ENCODE measurements at places on chromosomes 11 and 22. TPM values are rescaled to one million over a fixed set of nuclear protein-coding genes. Genes with fewer than 3 reads are reported as not detected.

DNA sequence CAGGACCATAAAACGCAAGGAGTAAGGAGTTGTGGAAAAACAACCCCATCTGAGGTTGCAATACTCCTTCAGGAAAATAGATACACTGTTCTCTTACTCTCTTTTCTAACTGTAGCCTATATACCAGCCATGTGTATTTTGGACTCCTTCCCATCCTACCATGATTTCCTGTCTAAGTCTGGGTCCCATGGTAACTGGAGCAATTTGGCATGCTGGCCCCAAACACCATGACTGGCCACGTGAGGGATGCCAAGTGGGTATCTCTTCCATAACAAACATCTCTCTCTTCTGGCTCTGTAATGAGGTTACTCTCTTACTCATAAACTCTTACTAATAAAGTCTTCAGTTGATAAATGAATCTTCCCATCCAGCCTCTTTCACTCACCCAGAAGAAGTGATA is 26.5 kb downstream of the ABTB2 start:
- no peaks in the 10 kb centered on the region for H3K36me3 ChIP-seq
- no peak overlapping the region for H3K4me3 ChIP-seq
- H3K27ac ChIP-seq, result no peak overlapping the region
- no peak for DNase-seq
- peaks cover 28% of the 10 kb centered on the region for H3K4me1 ChIP-seq

DNA sequence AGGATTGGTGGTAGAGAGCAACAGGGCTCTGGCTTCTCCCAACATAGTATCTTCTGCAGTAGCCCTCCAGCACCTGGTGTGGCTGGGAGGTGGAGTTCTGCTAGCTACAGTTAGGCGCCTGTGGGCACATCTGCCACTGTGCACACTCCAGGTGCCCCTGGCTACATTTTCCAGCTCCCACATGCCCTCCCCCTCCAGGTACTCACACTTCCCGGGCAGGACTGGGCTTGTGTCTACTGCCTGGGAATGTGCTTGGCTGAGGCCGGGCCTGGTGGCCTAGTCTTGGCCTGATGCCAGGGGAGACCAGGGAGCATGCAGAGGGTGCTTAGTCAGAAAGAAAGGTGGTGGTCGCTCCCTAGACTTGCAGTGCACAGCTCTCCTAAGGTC is 15.8 kb downstream of the PHLDB1 start:
- peaks cover 25% of the 10 kb centered on the region for H3K4me1 ChIP-seq
- DNase-seq, result no peak
- peaks cover 3% of the 10 kb centered on the region for H3K36me3 ChIP-seq
- no peak overlapping the region for H3K27ac ChIP-seq
- H3K4me3 ChIP-seq, result no peak overlapping the region

DNA sequence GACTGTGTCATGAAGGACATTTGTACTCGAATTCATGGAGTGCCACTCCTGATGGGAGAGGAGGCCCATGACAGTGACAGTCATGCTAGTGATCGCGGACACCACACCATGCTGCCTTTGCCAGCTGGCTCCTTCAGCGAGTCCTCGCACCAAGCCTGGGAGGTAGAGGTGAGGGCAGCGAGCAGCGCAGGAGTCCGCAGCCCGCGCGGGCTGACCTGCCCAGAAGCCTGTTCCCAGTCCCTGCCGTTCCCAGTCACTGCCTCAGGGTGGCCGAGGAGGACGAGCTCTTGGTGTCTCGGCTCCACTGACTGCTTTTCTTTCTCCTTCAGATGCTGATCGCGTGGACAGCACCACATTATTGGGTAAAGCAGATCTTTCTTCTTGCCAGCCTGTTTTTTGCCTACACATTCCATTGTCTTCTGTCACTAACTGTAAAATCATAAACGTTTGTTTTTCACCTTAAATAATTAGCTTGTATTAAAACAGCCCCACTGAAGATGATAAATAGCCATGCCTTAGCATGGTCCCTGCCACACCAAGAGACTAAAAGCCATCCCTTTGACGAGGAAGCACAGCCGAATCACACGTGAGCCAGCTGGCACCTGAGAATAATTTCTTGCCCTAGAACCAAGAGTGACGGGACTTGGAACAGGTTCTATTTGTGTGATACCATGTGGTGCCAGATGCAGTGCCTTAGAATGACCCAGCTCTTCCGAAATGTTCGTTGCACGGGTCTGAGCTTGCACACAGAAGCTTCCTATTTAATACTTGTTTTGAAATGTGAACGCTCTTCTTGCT is 25.5 kb downstream of the FAM118A start:
- H3K4me3 ChIP-seq, result no peak overlapping the region
- DNase-seq, result no peak
- no peak overlapping the region for H3K27ac ChIP-seq

- H3K27ac ChIP-seq, result no peak overlapping the region
- no peaks in the 10 kb centered on the region for H3K27me3 ChIP-seq
- no peak overlapping the region for H3K4me3 ChIP-seq
- DNase-seq, result no peak
- no peaks in the 10 kb centered on the region for H3K36me3 ChIP-seq
Measured at GRCh38 chr22:40512426-40513136, 123.9 kb downstream of the MRTFA start.

DNA sequence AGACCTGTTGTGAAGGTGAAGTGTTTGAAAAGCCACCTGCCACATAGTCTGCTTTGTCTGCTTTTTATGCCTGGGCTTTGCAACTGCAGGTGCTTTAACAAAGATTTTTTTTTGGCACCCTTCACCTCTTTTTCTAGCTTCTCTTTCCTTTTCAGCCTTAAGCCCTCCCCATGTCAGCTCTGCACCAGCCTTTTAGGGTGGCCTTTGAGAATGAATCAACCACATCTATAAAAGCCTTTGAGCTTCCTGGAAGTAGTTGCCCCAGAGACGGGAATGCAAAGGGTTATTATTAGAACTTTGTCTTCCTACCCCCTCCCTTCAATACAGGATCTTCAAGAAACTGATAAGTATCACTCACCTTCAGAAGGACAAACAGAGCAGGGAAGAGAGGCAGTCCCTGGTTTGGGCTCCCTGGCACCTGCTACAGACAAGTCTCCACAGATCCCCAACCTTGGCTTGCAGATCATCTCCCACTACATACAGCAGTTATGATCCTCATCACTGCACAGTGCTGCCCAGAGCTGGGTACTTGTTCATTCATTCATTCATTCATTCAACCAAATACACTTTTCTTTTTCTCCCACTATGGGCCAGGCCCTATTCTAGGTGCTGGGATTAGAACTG is 8.0 kb downstream of the PVALB start:
- H3K4me1 ChIP-seq, result no peaks in the 10 kb centered on the region
- no peaks in the 10 kb centered on the region for H3K36me3 ChIP-seq

DNA sequence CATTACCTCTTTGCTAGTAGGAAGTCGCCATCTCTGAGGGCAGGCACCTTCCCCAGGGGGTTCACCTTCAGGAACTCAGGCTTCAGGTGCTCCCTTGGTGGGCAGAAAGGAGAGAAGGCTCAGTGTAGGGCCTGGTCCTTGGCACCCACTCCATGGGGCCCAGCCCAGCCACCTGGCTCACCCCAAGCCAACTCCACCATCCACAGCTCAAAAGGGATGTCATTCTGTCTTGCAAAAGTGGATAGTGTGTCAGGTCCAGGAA is 2.7 kb upstream of the GSTT4 start:
- no peak for DNase-seq
- no peak overlapping the region for H3K4me3 ChIP-seq
- peaks cover 19% of the 10 kb centered on the region for H3K4me1 ChIP-seq
- H3K36me3 ChIP-seq, result no peaks in the 10 kb centered on the region
- H3K27ac ChIP-seq, result no peak overlapping the region
- H3K27me3 ChIP-seq, result peaks cover 3% of the 10 kb centered on the region

- no peak overlapping the region for H3K27ac ChIP-seq
- no peak overlapping the region for H3K4me3 ChIP-seq
- DNase-seq, result no peak
Measured at GRCh38 chr22:28043266-28043665, 124.2 kb upstream of the PITPNB start.

DNA sequence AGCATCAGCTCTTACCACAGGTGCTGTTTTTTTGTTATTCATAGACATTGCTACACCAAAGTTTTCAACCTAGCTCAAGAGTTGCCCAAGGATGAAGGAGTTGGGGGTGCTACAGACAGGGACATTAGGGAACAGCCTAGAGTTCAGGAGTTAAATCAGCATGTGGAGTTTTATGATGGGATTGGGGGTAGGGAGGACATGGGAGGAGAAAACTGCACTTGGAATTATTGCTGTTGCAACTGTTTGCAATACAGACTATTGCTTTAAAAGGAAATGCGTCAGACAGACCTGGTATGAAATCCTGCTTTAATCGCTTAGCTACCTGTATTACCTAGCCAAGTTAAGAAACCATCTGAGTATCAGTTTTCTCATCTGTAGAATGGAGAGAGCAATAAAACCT is 6.3 kb downstream of the TMA7B start:
- DNase-seq, result no peak
- H3K4me1 ChIP-seq, result peaks cover 27% of the 10 kb centered on the region
- no peaks in the 10 kb centered on the region for H3K36me3 ChIP-seq
- H3K4me3 ChIP-seq, result no peak overlapping the region
- H3K27ac ChIP-seq, result no peak overlapping the region

DNA sequence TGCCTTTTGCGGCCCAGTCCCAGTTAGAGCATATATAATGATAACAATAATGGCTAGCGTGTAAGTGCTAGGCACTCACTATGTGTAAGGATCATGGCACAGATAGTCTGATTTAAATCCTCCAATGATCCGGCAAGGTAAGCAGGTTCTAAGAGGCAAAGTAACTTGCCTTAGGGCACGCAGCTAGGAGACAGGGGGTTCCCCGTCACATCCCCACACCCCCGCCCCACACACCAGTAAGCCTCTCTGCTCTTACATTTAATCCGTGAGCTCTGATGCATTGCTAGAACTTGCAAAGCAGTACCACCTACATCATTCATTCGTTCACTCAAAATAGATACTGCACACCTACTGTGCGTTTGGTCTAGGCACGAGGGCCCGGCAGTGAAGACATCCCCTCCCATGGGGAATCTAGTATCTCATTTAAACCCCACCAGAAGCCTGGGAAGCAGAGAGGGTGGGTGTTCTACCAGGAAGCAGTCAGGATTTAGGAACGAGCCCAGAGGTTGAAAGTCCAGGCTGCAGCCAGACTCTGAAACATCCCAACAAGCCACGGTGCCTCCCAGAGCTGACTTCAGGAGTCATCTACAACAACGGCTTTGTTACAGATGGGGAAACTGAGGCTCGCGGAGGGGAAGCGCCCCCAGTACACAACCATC is 20.6 kb downstream of the TMPRSS6 start:
- DNase-seq, result no peak
- peaks cover 3% of the 10 kb centered on the region for H3K4me1 ChIP-seq
- no peak overlapping the region for H3K4me3 ChIP-seq
- H3K27me3 ChIP-seq, result peaks cover 4% of the 10 kb centered on the region
- H3K27ac ChIP-seq, result no peak overlapping the region
- H3K36me3 ChIP-seq, result no peaks in the 10 kb centered on the region

- H3K4me3 ChIP-seq, result no peak overlapping the region
- H3K27ac ChIP-seq, result no peak overlapping the region
- DNase-seq, result no peak
- H3K36me3 ChIP-seq, result no peaks in the 10 kb centered on the region
- H3K27me3 ChIP-seq, result peaks cover 50% of the 10 kb centered on the region
- peaks cover 16% of the 10 kb centered on the region for H3K4me1 ChIP-seq
Measured at GRCh38 chr11:61023086-61023965, 51.8 kb downstream of the CD6 start.

- no peaks in the 10 kb centered on the region for H3K4me1 ChIP-seq
- peak overlapping the region; percentile 62 for H3K27ac ChIP-seq
- no peaks in the 10 kb centered on the region for H3K27me3 ChIP-seq
- H3K36me3 ChIP-seq, result no peaks in the 10 kb centered on the region
- DNase-seq, result peak; percentile 65
Measured at GRCh38 chr22:24189249-24190158, 8.2 kb downstream of the SUSD2 start.

DNA sequence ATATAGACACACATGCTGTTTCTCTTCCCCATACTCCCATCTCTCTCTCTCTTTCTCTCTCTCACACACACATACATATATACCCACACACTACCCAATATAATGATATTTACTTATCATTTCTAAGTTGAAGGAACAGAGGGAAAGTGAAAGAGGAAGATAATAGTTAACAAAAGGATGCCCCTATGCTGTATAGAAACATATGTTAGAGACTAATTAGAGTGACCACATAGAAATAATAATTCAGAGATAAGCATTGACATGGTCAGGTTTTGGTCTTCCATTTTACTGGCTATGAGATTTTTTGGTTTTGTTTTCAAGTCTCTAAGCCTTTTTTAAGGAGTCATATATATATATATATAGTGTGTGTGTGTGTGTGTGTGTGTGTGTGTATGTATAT is 445.7 kb upstream of the CHORDC1 start:
- H3K27me3 ChIP-seq, result no peaks in the 10 kb centered on the region
- no peak overlapping the region for H3K27ac ChIP-seq
- DNase-seq, result no peak
- H3K36me3 ChIP-seq, result no peaks in the 10 kb centered on the region
- H3K4me3 ChIP-seq, result no peak overlapping the region

- no peak for DNase-seq
- no peak overlapping the region for H3K27ac ChIP-seq
- no peak overlapping the region for H3K4me3 ChIP-seq
Measured at GRCh38 chr11:128690665-128691101, 3.2 kb upstream of the FLI1 start.

DNA sequence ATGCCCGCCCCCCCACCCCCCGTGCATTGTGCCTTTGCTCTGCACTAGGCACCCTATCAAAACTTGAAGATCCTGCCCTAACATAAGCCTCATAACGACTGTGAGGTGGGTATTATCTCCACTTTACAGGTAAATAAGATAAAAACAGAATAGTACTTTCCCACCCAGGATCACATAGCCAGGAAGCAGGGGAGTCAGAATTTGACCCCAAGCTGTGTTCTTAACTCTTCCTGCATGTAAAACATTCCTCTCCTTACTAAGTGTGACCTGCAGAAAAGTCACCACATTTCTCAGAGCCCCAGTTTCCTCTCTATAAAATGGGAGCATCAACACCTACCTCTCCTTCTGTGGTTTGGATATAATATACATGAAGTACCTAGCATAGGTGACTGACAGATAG is 18.2 kb upstream of the ANKK1 start:
- no peaks in the 10 kb centered on the region for H3K27me3 ChIP-seq
- no peak overlapping the region for H3K27ac ChIP-seq
- H3K4me3 ChIP-seq, result no peak overlapping the region
- peaks cover 7% of the 10 kb centered on the region for H3K4me1 ChIP-seq

- H3K4me1 ChIP-seq, result peaks cover 11% of the 10 kb centered on the region
- peak overlapping the region; percentile 35 for H3K27ac ChIP-seq
- DNase-seq, result no peak
- H3K4me3 ChIP-seq, result no peak overlapping the region
Measured at GRCh38 chr11:100719362-100719761, 32.3 kb downstream of the ARHGAP42 start.

GRCh38 chr11:70834277-70834940 is 418.0 kb downstream of the SHANK2 start:
- no peaks in the 10 kb centered on the region for H3K4me1 ChIP-seq
- H3K36me3 ChIP-seq, result peaks cover 6% of the 10 kb centered on the region
- no peak for DNase-seq
- no peak overlapping the region for H3K27ac ChIP-seq
- H3K4me3 ChIP-seq, result no peak overlapping the region
- H3K27me3 ChIP-seq, result no peaks in the 10 kb centered on the region

The OR5I1 gene
- not detected for total RNA-seq

The FZD4 gene
- total RNA-seq, result 9.3 TPM

The SCGB1D2 gene
- total RNA-seq, result not detected

The TMPRSS6 gene
- 12.6 TPM for total RNA-seq

The DRICH1 gene
- total RNA-seq, result 11.1 TPM

The MYOD1 gene
- not detected for total RNA-seq

The ADM2 gene
- total RNA-seq, result 3.2 TPM

The ZNF408 gene
- total RNA-seq, result 13.7 TPM
